Progenitor cell of endocrine pancreas (in vitro differentiated cells): ENCODE measurements at places on chromosomes 6 and 20. TPM values are rescaled to one million over a fixed set of nuclear protein-coding genes. Genes with fewer than 3 reads are reported as not detected.

GRCh38 chr6:11854408-11855165 lies 76.0 kb upstream of the ADTRP start:
- no peak for DNase-seq

- no peak for DNase-seq
Measured at GRCh38 chr6:9463311-9463710, 951.6 kb downstream of the TFAP2A start.

DNA sequence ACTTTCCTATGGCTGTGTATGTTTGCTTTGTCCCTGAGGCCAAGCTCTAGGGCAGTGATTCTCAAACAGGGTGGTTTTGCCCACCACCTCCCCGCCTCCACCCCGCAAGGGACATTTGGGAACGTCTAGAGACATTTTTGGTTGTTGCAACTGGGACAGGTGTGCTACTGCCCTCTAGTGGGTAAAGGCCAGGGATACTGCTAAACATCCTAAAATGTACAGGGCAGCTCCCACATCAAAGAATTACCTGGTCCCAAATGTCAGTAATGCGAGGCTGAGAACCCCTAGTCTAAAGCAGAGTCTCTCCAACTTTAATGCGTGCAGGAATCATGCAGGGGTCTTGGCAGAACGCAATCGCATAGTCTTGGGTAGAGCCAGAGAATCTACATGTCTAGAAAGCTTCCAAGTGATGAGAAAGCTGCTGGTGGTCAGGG lies 5.1 kb downstream of the KCNS1 start:
- no peak for DNase-seq

GRCh38 chr6:146470091-146470770 lies 73.4 kb upstream of the RAB32 start:
- DNase-seq: no peak

TRIM10 gene
- not detected in 2 replicates for total RNA-seq

DNA sequence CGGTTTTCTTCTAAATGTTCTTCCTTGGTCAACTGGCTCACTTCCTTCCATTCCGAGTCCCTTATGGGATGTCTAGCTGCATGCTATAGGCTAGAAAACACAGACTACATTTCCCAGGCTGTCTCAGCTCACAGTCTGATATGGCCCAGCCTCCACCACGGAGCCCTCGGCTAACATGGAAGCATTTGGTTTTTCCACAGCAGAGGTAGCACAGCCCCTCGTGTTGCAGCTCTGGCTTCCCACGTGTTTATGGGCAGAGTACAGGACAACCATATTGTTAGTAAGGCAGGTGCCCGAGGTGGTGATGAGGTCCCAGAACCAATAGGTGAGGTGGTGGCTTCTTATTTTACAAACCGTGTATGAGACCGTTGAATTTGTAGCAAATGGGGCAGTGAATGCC lies 8.7 kb downstream of the GPLD1 start:
- no peak for DNase-seq

TDP2 gene
- 65.6 and 69.8 TPM in 2 replicates for total RNA-seq

TTK gene
- 20.6 and 22.1 TPM in 2 replicates for total RNA-seq

DNA sequence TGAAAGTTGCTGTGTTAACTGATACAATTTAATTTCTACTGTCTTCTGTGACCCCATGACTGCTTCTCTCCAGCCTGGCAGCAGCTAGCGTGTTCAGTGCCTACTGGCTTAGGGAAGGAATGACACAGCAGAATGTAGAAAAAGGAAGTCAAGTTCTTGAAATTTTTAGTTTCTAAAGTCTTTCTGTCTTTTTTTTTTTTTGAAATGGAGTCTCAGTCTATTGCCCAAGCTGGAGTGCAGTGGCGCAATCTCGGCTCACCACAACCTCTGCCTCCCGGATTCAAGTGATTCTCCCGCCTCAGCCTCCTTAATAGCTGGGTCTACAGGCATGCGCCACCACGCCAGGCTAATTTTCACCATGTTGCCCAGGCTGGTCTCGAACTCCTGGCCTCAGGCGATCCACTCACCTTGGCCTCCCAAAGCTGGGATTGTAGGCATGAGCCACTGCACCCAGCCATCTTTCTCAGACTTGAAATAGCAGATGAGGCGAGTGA lies 39.3 kb downstream of the PCNA start:
- DNase-seq: no peak

GRCh38 chr20:38581013-38581412 lies at the start of gene ADIG:
Gene ADIG, plus strand, starts transcription at chr20:38581197. Its CDS starts 54 bp downstream, at chr20:38581251.
- DNase-seq: no peak

GRCh38 chr6:140855520-140855919 lies 1277.2 kb upstream of the GJE1 start:
- DNase-seq: no peak

DNA sequence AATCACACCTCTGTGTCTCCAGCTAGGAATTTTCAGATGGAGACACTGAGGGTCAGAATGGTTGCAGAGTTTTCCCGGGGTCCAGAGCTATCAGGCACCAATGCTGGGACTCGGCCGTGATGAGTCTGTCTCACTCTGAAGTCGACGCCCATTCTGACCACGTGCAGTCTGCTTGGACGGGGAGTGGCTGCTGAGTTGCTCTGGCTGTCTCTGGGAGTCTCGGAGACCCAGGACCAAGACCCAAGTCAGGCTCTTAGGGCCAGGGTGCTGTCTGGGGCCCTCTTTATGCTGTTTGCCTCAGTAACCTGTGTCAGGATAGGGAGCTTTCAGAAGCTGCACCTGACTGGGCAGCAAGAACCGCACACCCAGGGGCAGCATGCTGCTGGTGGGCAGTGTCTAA lies 4.6 kb downstream of the IP6K3 start:
- no peak for DNase-seq

PKHD1 gene
- 1.3 and 1.4 TPM in 2 replicates for total RNA-seq

GRCh38 chr6:97293198-97293696 lies 10.2 kb upstream of the MMS22L start:
- no peak for DNase-seq

DNA sequence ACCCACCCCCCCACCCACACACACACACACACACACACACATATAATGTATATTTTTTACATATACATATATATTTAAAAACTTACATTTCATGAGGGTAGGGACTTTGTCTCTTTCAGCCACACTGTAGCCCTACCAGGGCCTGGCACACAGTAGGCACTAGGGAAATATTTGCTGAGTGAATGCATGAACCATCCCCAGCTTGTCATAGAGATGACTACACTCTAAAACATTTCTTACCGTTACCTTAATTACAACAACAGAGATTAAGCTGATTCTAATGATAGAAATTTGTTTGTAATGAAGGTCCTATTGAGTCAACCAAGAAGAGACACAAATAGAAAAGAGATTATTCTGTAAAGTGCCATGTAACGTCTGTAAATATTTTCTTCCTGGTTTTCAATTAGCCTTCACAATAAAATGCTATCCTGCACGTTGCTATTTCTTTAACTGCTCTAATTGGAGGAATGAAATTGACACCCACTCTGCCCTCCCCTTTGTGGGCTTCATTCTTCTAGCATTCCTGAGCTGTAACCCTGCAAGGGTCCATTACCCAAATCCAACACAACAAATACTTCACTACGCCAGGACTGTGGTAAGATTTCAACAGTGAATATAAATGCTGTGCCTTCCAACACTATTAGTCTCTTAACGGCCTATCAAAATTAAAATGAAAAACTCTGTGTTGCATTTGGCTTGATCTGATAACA lies 30.8 kb downstream of the SIM1 start:
- DNase-seq: no peak

GRCh38 chr6:166987930-166988329 lies 11.3 kb upstream of the CEP43 start:
- DNase-seq: no peak

F13A1 gene
- 0.24 and 0.31 TPM in 2 replicates for total RNA-seq

- no peak for DNase-seq
Measured at GRCh38 chr6:145247692-145248419, 487.5 kb downstream of the EPM2A start.

DNA sequence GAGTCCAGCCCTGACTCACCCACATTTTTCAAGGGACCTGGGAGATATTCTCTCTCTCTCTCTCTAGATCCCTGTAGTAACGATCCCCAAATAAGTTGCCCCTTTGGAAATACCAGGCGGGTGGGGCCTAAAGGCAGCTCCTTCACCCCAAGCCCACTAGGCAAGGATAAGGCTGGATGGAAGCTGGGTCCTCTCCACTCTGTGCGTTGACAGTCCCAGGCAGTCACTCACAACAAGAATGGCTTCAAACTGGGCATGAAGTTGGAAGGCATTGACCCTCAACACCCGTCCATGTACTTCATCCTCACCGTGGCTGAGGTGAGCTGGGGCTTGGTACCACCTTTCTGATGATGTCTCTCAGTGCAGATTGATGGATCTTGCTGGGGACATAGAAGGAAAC lies 21.6 kb downstream of the L3MBTL1 start:
- DNase-seq: no peak

DNA sequence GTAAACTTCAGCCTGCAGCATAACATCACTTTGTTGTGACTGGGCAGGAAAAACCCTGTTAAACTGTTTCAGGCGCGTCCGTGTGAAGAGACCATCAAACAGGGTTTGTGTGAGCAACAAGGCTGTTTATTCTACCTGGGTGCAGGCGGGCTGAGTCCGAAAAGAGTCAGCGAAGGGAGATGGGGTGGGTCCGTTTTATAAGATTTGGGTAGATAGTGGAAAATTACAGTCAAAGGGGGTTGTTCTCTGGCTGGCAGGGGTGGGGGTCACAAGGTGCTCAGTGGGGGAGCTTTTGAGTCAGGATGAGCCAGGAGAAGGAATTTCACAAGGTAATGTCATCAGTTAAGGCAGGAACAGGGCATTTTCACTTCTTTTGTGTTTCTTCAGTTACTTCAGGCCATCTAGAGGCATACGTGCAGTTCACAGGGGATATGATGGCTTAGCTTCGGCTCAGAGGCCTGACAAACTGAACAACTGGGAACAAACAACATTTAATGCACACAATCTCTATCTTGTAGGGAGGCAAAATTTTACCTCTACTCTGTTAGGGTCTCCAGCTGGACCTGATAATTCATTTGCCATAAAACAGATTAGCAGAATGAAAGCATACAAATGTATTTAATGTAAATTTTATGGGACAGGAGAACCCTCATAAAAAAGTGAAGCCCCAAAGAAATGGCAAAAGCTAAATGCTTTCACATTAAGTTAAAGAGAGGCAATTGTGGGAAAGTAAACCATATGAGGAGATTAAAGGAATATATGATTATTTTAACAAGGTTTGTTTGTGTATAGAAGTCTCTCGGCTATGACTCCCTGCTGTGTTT lies 58.3 kb upstream of the HFE start:
- no peak for DNase-seq

- DNase-seq: no peak
Measured at GRCh38 chr20:37734228-37734985, 40.6 kb downstream of the CTNNBL1 start.

ID4 gene
- total RNA-seq: 46.3 and 47.9 TPM in 2 replicates

COL11A2 gene
- 4.3 and 5.3 TPM in 2 replicates for total RNA-seq

DNA sequence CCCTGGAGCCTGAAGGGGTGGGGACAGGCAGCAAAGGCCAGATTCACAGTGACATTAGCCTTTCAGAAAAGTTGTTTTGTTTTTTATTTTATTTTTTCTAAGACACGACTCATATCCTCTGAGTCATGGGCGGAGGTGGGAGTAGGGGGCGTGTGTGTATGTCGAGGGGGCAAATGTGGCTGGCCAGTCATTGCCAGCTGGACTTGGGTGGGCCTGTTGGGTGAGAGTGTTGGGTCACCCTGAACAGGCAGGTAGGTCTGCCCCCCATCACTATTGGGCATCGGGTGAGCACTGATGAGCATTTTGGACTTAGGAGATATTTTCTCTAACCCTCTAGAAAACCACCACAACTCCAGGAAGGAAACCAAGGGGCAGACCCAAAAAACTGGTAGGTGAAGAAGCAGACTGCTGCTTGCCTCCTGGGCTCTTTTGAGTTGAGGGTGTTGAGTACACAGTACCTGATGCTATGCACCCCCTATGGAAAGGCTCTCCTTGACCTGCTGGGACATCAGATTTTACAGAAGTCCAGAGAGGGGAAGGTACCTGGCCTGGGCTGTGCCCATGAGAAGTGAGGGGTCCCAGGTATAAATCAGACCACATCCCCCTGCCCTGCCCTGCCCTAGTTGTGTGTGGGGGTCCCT lies 5.6 kb downstream of the SMIM29 start:
- no peak for DNase-seq

GTSF1L gene
- total RNA-seq: not detected in 2 replicates

NOTCH4 gene
- 4.3 and 4.7 TPM in 2 replicates for total RNA-seq

GRCh38 chr6:17484201-17484849 lies 90.9 kb downstream of the CAP2 start:
- no peak for DNase-seq

- DNase-seq: no peak
Measured at GRCh38 chr6:137827977-137828810, 38.9 kb upstream of the TNFAIP3 start.

DNA sequence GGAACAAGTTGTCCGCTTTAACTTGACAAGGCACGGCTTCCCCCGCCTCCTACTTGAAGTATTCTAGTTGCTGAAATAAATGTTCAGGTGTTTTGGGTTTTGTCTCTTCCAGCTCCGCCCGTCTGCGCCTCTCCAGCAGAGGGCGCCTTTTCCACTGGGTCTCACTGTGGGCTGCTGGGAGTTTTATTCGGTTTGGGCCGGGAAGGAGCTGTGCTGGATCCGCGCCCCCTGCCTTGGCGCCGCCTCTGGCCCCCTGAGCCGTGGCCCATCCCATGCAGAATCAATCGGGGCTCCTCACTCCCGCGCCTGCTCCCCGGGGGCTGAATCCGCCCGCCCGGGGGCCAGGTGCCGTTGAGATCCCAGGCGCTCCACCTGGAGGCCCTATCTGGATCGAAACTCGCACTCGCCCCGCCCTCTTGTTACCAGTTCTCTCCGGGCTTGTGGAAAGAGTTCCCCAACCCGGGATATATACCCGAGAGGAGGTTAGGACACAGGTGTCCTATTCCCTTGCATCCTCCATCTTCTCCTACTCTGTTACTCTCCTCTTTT lies 51.0 kb upstream of the TCF21 start:
- DNase-seq: peak; percentile 62

DBNDD2 gene
- 22.0 and 23.2 TPM in 2 replicates for total RNA-seq

DNA sequence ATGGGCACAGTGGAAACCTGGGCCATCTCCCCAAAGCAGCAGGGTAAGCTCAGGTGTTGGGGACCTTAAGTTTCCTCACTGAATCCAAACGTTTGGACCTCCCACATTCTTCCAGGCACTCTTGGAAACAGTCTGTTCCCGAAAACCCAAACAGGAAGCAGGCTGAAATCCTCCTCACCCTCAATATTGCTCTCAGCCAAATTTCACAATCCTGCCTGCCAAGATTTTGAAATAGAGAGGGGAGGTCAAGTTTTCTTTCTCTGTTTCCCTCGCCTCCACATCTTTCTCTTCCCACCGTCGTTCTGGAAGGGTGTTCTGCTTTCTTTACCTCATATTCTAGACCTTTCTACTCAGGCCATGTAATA lies 392.0 kb upstream of the SASH1 start:
- no peak for DNase-seq

MEI4 gene
- total RNA-seq: 1.9 and 2.6 TPM in 2 replicates

- DNase-seq: no peak
Measured at GRCh38 chr20:2398449-2398848, 17.7 kb downstream of the TGM6 start.

- DNase-seq: no peak
Measured at GRCh38 chr6:92690997-92691599, 728.3 kb downstream of the EPHA7 start.

DDX43 gene
- total RNA-seq: not detected in 2 replicates

BMP7 gene
- 28.4 and 35.4 TPM in 2 replicates for total RNA-seq

ATP9A gene
- 81.2 and 88.1 TPM in 2 replicates for total RNA-seq

ABHD16B gene
- total RNA-seq: not detected in 2 replicates

- DNase-seq: no peak
Measured at GRCh38 chr6:36242161-36242560, 27.7 kb upstream of the PNPLA1 start.
